ENCODE measurements at places on chromosomes 3 and 15. TPM values are rescaled to one million over a fixed set of nuclear protein-coding genes. Genes with fewer than 3 reads are reported as not detected.

The CCDC32 gene
- total RNA-seq: 10.6 TPM

The CFAP100 gene
- total RNA-seq: not detected

The SLC28A2 gene
- not detected for total RNA-seq

The CASR gene
- not detected for total RNA-seq

The ERC2 gene
- total RNA-seq: not detected

The GMNC gene
- total RNA-seq: not detected

The AZI2 gene
- 76.7 TPM for total RNA-seq

The PIGZ gene
- 1.3 TPM for total RNA-seq

The TEX264 gene
- 54.4 TPM for total RNA-seq

The ATOSA gene
- 20.5 TPM for total RNA-seq

The XYLB gene
- total RNA-seq: 3.6 TPM

The GABRR3 gene
- not detected for total RNA-seq

The CNTN6 gene
- total RNA-seq: not detected

The PLCH1 gene
- total RNA-seq: 0.09 TPM

The SH2D7 gene
- not detected for total RNA-seq

The ATP13A5 gene
- not detected for total RNA-seq

The ZKSCAN7 gene
- 6.2 TPM for total RNA-seq

The PLAAT1 gene
- total RNA-seq: not detected

The THPO gene
- 0.16 TPM for total RNA-seq

The IL17RD gene
- total RNA-seq: 4.7 TPM

The ATP6V1A gene
- 61.8 TPM for total RNA-seq

The SLC35G2 gene
- 5.5 TPM for total RNA-seq

The HES1 gene
- 4.7 TPM for total RNA-seq

The LRRK1 gene
- 10.8 TPM for total RNA-seq

The MKRN3 gene
- total RNA-seq: 0.32 TPM

Data from bronchial smooth muscle cell (primary cell).